ENCODE measurements at places on chromosomes 12 and 14.

- no peak for DNase-seq
These were observed 160.5 kb downstream of the KITLG start for GRCh38 chr12:88419794-88420193.

- no peak for DNase-seq
These were observed 23.7 kb downstream of the CEP170B start for GRCh38 chr14:104888489-104889374.

DNA sequence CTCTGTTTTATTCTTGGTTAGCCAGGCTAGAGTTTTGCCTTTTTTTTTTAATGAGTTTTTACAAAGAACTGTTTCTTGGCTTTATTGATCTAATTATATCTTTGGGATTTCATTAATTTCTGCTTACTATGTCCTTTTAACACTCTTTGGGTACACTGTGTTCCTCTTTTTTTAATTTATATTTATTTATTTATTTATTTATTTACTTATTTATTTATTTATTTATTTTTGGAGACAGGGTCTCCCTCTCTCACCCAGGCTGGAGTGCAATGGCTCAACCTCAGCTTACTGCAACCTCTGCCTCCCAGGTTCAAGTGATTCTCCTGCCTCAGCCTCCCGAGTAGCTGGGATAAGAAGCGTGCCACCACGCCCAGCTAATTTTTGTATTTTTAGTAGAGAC lies 15.1 kb upstream of the MARK3 start:
- DNase-seq: no peak

GRCh38 chr14:99326041-99326710 lies 54.2 kb upstream of the BCL11B start:
- no peak for DNase-seq

DNA sequence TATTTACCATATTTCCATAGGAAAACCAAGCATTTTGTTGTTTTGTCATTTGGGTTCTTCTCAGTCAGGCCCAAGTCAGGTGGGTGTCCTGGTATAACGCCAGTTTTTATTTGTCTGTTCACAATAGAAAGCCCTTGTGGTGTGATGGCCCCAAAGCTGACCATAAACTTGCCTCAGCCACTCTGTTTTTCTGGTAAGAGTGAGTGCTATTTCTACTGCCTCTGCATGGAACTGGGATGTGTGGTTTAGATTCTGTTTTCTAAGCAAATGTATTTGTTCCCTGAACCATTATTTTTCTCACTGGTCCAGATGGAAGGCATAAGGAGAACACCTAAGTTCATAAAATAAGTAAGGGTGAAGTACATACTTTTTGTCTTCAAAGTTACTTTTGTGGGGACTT lies 1.8 kb upstream of the SSPN start:
- DNase-seq: no peak
